Stimulated activated CD8-positive, alpha-beta memory T cell treated with anti-CD3 and anti-CD28 coated beads, Interleukin-4, amount 100 ng/mL, for 1 hour (primary cell): ENCODE measurements at places on chromosomes 1 and 21.

DNA sequence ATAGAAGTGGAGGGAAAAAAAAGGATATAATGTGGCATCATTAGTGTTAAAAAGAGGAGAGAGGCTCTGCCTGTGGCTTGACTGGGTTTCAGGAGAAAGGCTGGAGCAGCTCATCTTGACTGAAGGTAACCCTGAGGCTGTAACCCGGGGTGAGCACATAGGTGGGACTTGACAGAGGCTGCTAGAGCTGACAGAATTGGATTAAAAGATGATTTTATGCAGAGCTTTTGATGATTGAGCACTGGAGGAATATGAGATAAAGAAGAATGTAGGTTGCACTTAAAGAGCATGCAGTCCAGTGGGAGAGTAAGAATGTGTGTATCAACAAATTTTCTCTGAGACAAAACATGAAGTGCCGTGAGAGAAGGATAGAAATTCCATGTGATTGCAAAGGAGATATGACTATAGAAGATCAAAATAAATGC is 17.3 kb downstream of the LAMC1 start:
- no peak for DNase-seq

GRCh38 chr21:45497846-45498645 is 44.2 kb downstream of the SLC19A1 start:
- no peak for DNase-seq

DNA sequence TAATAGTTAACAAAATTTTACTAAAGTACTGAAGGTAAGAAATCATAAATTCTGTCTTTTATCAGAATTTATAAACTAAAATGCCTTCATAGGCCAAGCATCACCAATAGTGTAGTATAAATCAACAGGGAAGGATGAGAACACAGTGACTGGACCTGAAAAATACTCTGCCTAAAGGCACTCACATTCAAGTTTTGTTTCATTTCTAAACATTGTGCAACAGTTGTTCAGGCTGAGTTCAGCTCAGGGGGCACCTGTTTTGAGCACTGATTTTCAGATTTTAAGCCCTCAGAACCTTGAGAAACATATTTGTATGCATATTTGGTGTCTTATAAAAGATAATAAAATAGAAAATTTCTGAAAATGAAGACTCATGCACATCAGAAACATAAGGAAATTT is 12.4 kb downstream of the ACBD6 start:
- no peak for DNase-seq

GRCh38 chr1:236343246-236343870 is 50.7 kb upstream of the EDARADD start:
- DNase-seq = no peak

DNA sequence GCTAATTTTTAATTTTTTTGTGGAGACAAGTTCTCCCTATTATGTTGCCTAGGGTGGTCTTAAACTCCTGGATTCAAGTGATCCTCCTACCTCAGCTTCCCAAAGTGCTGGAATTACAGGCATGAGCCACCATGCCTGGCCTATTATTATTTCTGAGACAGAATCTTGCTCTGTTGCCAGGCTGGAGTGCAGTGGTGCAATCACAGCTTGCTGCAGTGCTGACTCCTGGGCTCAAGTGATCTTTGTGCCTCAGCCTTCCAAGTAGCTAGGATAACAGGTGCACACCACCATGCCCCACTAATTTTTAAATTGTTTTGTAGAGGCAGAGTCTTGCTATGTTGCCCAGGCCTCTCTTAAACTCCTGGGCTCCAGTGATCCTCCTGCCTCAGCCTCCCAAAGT is 196.3 kb downstream of the CAMTA1 start:
- DNase-seq = no peak

GRCh38 chr1:185238447-185238846 is 78.6 kb downstream of the IVNS1ABP start:
- DNase-seq = no peak

DNA sequence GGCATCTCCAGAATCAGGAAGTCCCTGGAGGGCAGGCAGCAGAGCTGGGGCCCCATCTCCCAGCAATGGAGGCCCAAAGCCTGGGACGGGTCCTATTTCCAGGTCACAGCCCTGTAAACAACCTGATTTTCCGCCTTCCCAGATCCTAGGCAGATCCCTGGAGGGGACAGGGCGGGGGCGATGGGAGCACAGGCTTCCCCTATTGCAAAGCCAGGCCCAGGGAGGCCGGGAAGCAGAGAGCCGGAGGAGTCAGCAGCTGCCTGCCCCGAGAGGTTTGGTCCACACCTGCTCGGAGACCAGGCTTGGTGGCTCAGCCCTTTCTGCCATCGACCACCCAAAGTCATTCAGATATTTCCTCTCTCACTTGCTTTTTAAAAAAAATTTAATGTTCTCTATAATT is 29.2 kb downstream of the CASZ1 start:
- no peak for DNase-seq

DNA sequence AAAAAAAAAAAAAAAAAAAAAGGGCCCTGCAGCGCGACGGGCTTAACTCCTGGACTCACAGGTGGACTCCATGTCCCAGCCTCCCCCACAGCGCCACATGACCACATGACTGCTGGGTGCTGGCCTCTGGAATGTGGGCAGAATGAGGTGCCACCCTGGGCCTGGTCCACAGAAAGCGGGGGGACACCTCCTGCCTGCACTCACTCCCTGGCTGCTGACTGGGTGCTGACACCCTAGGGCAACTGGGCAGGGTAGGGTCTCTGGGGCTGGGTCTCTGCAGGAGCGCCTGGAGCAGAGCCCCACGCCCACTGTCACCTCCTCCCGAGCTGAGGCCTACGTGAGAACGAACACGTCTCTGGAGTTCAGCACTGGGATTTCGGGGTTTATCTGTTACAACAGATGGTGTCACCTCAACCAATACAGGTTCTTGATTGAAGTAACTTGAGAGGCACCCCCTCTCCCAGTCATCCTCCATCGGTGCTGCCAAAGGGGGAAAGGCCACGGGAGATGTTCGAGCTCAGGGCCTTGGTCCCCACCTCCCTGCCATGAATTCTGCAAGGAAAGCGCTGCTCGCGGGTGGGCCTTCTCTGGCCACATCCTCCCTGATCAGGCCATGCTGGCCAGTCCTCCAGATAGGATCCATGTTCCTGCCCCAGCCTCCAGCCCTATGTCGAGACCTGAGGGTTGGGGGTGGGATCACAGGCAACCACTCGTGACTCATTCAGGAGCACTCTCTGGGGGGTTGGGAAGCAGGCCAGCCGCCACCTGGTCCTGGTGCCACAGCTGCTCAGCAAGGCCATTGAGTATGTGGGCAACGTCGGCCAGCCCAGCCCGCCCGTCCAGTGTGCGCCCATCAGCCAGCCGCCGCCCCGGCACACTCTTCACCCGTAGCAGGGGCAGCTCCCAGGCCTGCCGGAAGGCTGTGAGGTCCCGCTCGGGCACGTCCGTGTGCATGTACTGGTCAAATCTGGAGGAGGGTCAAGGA is 5.4 kb downstream of the CPLANE2 start:
- no peak for DNase-seq

DNA sequence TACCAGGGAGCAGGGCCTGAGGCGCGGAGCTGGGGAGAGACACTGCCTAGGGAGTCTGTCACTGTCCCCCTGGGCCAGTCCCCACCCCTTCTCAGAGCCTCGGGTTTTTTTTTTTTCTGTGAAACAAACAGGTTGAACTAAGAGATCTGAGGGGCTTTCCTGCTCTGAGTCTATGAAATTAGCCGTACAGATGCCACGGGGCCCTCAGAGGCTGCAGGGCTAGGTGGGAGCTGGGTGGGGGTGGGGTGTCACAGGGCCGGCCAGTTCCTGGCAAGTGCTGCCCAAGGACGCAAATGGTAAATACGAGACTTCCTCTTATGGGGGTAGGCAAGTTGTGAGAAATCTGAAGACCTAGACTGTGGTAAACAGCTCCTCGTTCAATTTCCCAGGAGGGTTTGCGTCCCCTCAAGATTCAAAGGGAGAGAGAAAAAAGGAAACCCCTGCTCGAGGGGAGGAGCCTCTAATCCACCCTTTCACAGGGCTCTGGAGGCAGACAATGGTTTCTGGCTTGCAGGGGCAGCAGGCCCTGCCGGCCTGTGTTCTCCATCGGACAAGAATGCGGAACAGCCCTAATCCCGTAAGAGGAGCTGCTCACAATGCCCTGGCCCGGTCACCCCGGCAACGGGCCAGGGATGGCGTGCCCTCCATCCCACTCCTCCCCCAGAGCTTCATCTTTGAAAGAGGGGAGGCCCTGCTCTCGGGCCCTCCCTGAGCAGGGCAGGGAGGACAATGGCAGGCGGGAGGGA is 7.8 kb downstream of the NUAK2 start:
- no peak for DNase-seq
